Erythroblast (primary cell): ENCODE measurements at places on chromosomes 11 and 22.

DNA sequence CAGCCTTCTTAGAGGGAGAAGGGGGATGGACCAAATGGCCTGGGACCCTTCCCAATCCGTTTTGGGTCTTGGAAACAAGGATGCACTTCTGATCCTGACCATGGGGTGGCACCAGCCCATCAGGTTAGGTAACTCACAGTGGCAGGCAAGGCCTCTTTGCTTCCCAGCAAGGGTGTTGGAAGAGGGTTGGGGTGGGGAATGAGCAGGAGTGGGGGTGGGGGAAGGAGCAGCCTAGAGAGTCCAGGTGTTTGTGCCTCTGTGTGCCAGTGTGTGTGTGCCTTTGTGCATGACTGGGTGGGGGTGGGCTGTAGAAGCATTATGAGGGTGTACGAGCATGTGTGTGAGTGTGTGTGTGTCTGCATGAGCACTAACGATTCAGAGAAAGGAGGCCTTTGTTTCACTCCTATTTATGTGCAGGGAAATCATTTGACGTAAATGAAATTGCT lies 213.1 kb downstream of the INSC start:
- peak; percentile 2 for DNase-seq

DNA sequence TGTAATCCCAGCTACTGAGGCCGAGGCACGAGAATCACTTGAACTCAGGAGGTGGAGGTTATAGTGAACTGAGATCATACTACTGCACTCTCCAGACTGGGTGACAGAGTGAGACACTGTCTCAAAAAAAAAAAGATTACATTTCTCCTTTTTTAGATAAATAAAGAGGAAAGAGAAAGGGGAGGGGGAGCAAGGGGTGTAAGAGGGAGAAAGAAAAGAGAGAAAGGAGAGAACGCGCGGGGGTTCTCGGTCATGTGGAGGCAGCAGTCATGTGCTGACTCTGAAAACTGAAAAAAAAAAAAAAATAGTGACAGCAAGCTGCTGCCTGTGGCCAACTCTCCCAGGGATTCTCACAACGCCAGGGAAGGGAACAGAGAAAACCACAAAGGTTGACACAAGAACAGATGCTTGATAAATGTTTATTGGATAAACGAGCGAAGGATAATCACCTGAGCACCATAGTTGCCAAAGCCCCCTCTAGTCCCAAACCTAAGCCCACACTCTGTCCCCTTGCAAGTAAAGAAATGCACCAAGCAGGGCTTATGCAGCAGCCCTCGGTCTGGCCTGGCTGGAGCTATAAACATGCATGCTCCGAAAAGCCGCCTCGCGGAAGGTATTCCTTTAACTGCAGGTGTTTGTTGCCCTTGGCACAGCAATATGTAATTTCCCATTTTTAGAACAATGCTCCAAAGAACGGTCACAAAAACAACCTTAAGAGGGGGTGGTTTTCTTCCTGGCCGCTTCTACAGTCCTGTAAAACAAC lies 14.5 kb downstream of the SCGB1A1 start:
- DNase-seq, result no peak

GRCh38 chr11:77193167-77193566 lies 65.1 kb downstream of the MYO7A start:
- DNase-seq, result no peak

DNA sequence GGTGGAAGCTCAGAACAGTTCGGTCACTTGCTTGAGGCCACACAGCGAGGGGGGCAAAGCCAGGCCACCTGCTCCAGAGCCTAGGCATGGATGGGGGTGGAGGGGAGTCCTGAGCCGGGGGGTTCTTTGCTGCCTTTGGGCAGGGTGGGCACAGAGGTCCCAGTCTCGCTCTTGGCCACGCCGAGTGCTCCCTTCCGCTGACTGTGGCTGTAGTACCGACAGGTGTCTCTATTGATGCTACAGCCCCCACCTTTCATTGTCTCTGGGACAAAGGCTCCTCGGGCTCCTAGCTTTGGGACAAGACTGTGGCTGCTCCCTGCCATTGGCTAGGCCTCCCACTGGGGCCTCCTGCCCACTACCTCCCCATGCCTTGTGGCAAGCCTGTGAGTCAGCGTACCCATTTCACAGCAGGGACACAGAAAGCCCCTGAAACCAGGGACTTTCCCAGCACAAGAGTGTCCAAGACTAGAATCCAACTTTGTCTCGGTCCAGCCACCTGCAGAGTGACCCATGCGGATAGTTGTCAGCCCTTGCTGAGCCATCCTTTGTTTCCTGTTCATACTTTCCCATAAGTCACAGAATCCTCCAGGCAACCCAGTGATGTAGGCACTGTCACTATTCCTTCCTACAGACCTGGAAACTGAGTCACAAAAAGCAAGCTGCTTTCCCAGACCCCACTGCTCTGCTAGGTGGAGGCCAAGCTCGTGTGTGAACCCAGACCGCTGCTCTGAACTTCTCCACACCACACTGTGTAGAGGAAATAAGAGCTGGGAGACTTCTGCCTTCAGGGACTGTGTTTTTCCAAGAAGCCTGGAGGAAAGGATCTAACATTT lies 17.2 kb downstream of the MYEOV start:
- no peak for DNase-seq

DNA sequence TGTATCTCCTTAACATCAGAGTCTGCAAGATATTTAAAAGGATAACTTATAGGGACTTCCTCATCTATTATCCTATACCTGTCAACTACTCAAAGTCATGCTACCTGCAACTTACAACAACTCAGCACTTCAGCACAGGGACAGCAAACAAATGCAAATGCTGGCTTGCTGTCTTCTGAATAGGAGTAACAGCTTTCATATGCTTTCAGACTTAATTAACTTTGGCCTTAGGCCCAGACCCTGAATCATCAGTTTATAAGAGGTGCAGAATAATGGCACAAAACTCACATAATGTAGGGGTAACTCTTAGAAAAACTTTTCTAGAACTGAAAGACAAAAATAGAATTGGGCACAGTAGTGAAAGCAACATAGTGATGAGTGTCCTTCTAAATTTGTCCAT lies 953.4 kb downstream of the DLG2 start:
- no peak for DNase-seq

DNA sequence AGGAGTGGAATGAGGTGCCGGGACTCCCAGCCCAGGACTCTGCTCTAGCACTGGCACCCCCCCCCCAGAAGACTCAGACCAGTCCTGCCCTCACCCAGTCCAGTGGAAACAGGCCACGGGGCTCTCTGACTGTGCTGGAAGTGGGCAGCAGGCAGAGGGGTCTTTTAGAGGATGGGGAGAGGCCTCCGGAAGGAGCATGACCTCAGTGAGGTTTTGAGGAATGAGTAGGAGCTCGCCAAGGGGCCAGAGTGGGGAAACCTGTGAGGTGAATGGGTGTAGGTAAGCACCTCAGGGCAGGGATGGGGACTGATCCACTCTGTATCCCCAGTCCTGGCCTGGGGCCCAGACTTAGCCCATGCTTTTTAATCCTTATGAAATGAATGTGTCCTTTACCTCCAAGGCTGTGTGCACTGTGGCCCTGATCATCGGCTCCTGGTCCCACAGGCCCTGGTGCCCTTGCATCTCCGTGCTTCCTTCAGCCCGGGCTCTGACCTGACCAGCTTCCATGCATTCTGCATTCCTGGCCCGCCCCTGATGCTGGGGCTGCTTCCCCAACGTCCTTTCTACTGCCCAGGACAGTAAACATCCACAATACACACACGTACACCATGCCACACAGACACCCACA lies 24.4 kb upstream of the RFPL3 start:
- no peak for DNase-seq

DNA sequence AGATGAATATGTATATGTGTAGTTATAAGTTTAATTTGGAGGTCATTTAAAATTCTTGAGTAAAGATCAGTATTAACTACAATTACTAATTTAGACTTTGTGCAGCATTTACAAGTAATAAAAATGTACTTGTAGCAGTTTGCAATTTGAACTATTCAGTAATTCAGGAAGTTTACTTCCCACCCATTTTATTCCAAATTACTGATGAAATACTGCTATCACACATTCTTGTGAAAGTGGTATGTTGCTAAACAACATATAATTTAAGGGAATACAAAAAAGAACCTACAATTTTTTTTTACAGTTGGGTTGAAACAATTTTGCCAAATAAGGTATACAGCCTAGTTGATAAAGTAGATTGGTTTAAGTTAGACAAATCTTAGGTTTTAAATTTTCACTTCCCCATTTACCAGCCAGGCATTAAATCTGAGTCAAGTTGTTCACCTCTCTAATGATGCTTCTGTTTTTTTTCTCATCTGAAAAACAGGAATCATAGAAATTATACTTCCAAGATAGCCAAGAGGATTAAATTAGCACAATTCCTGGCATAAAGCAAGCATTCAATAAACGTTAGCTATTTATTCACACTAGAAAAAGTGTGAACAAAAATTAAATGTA lies 45.3 kb downstream of the ZBTB44 start:
- DNase-seq, result no peak

- no peak for DNase-seq
These were observed 13.3 kb upstream of the MOB2 start for GRCh38 chr11:1499899-1500298.

DNA sequence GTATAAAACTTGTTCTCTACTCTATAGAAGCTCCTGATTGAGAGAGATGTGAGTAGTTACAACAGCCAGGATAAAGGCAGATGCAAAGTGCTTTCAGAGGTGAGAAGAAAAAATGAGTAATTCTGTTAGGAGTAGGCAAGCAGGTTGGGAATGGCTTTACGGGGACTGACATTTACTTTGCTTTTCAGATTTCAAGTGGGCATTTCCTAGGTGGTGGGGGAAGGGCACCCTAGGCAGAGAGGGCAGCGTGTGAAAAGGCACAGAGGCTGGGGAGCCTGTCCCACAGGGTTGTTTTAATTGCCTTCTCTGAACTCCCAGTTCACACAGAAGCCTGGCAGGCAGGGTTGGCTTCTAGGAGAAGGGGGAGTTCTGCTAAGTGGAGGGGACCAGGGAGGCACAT lies 106.5 kb downstream of the NAV2 start:
- DNase-seq, result no peak

DNA sequence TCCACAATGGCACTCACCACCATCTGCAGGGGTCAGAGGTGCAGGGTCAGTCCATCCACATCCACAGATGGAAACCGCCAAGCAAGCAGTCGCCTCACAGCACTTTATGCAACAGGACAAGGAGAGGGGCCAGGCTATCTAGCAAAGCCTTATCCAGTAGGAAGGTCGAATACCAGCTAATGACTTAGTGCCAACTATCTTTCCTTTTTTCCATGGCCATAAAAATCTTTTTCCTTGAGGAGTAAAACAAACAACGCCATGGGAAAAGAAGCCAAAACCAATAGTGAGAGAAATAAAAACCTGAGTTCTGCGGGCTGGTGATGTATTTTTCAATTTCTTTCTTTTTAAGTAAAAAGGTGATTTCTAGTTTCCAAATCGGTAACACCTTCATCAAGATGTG lies 8.2 kb downstream of the SNX19 start:
- no peak for DNase-seq

DNA sequence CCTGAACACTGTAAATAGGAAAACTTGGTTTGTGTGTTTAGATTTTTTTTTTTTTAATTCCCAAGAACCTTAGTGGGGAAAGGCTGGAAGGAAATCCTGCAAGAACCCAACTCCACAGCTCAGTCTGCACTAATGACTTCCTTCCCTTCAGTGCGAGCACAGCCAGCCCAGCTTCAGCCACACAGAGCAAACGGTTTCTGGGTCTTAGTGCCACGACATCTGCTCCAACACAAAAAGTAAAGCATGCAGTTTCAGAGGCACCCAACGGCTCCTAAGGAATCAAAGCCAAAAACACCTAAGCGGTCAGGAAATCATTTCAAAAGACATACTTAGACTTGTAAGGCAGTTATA lies 236.1 kb downstream of the TTC28 start:
- peak; percentile 23 for DNase-seq

- no peak for DNase-seq
These were observed 477.9 kb downstream of the MN1 start for GRCh38 chr22:27323661-27324060.

DNA sequence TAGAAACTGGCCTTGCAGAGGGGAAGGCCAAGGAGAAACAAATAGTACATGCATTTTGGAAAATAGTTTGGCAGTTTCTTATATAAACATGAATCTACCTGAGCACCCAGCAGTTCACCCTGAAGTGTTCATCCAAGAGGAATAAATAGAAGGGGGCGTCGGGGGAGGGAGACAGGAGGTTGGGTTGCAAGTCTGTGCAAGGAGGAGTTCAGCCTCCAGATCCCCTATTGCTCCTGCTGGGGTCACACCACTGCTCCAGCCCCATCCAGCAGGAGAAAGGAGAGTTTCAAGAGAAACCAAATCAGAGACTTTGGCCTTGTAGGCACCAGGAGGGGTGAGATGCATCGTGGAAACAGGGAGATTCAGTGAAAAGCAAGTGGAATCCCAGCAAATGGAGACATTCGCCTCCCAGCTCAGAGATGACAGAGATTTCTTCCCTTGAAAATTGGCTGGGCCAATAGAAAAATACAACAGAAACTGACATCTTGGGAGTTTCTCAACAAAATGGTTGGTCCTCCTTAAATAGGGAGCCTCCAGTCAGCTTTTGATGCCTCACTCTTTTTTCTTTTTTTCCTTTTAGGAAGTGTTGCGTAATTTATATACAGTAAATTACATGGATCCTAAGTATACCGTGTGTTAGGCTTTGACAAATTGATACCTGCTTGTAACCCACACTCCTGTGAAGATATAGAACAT lies 34.1 kb downstream of the OTOG start:
- DNase-seq, result no peak

GRCh38 chr22:50443197-50443596 lies 31.6 kb downstream of the SBF1 start:
- DNase-seq, result no peak

- peak; percentile 54 for DNase-seq
These were observed 450 bp downstream of the CBX6 start for GRCh38 chr22:38871360-38872171.

DNA sequence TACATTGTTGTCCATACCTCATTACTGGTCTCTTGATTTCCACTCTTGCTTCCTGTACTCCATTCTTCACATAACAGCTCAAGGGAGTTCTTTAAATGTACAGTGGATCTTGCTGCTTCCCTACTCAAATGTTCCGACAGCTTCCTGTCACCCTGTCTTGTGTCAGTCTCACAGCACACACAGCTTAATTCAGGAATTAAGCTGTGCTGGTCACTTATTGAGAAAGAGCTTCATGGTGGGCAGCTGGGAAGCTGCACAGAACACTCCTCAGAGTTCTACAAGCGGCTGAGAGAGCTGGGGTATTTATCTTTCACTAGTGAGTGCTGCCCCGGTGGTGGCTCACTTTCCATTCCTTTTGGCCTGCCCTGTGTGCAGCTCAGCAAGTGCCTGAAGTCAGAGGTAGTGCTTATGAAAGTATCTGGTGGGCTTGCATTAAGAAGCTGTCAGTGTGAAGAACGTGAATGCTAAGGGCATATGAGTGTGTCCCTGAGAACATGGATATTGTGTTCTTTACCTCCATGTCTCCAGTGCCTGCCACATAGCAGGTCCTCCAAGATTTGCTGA lies 48.7 kb downstream of the KCNQ1OT1 start:
- no peak for DNase-seq
